Activated T-helper 1 cell treated with anti-CD3 and anti-CD28 coated beads, Interleukin-2, amount 50 U/mL, for 16 hours (primary cell): ENCODE measurements at places on chromosomes 5 and 9.

GRCh38 chr9:87464992-87465378, 32.7 kb upstream of the DAPK1 start:
- DNase-seq: no peak

DNA sequence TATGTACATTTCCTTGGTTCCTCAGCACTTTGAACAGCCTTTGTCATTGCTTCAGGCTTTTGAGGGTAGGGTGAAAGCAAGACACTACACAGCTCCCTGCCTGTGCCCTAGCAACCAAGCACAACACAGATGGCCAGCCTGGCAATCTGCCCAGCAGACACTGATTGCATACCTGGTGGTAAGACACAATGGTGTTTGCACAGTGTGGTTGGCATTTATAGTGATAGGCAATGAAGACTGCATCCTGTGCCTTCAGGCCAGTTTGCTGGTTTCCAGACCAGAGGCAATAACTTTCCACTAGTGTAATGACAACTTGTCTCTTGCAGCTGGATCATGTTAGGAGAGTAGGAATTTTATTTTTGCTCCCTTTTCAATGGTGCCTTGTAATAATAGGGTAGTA, 144.5 kb upstream of the TNC start:
- DNase-seq: no peak

DNA sequence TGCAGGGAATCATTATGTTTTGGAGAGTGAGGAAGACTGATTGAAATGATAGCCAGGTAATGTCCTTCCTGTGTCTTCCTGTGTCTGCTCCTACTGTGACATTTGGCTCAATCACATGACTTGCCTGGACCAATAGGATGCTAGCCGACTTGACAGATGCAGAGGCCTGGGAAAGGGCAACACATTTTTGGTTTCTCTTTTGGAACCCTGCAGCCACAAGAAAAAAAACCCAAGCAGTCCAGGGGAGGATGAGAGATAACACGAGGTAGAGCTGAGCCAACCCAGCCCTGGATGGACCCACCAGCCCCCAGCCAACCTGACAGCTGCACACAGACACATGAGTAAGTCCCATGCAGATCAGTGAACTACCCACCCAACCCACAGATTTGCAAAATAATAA, 256.1 kb upstream of the SMARCA2 start:
- no peak for DNase-seq

GRCh38 chr9:76269789-76270188, 124.4 kb downstream of the RFK start:
- DNase-seq: no peak

GRCh38 chr9:87512311-87512710, 14.6 kb downstream of the DAPK1 start:
- no peak for DNase-seq

DNA sequence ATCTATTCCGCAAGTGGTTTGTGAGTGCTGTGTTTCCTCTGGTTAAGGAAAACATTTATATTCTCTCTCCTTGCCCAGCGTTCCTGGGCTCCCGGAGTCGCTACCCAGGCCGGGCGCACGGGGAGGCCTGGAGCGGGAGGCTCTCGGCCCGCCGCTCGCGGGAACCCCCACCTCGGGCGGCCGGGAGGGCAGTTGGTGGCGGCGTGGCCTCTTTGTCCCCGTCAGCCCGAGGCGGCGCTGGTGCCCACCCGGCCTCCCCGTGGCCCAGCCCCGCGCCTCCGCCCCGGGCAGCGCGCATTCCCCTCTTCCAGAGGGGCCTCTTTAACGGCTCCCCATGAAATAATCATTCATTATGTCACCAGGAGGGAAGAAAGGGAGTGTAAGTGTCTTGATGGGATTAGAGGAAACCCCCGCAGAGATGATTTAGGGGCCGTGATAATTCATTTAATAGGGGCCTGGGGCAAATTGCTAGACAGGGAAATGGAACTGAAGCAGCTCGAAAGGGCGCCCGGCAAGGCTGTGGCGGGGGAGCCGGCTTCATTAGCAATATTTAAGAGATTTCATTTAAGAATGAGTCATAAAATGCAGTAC, 181.9 kb upstream of the TBCA start:
- DNase-seq: no peak

DNA sequence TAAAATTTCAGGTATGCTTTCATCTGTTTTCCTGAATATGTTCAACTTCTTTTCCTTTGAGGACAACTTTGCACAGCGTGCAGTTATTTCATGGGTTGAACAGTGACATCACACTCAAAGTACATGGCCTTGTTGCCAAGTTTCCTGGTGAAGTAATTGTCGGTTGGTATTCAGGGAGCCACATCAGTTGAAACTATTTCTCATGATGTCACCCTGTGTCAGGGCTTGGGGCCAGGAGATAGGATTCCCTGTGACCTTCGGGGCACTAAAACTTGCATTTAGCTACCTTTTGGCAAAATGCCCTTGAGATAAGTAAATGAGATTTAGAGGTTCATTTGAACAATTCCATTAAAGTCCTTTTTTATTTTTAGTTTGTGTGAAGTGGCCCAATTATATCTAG, 383.9 kb downstream of the SH3GL2 start:
- DNase-seq: no peak

- DNase-seq: no peak
Measured at GRCh38 chr5:129904102-129904666, at the start of gene CHSY3. Gene CHSY3, plus strand, starts transcription at chr5:129904465.

- DNase-seq: no peak
Measured at GRCh38 chr9:135116371-135116770, 28.9 kb downstream of the OLFM1 start.

DNA sequence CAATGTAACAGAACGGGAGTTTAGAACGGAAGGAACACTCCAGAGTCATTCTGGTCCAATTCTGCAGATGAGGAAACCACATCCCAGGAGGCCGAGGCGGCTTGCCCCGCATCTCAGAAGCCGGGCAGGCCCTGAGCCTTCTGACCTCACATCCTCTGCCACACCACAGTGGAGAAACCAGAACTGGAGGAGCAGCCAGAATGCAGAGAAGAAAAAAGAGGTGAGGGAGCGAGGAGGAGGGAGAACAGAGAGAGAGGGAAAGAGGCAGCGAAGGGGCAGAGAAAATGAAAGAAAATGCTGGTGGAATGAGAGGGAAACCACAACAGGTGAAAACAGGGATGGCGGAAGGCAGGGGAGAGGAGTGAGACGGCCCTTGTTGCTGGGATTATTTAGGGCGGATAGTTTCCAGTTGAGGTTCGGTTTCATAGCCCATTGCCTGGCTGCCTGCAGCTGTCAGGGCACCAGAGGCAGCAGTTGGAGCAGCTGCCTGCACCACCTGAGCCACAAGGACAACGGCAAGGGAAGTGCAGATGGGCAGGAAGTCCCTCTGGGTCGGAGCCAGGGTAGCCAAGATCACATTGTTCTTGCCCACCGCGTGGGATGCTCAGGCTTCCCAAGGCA, at the start of gene HMHB1:
Gene HMHB1, plus strand, starts transcription at position 77 of the 621 bp plus-strand sequence.
- no peak for DNase-seq

DNA sequence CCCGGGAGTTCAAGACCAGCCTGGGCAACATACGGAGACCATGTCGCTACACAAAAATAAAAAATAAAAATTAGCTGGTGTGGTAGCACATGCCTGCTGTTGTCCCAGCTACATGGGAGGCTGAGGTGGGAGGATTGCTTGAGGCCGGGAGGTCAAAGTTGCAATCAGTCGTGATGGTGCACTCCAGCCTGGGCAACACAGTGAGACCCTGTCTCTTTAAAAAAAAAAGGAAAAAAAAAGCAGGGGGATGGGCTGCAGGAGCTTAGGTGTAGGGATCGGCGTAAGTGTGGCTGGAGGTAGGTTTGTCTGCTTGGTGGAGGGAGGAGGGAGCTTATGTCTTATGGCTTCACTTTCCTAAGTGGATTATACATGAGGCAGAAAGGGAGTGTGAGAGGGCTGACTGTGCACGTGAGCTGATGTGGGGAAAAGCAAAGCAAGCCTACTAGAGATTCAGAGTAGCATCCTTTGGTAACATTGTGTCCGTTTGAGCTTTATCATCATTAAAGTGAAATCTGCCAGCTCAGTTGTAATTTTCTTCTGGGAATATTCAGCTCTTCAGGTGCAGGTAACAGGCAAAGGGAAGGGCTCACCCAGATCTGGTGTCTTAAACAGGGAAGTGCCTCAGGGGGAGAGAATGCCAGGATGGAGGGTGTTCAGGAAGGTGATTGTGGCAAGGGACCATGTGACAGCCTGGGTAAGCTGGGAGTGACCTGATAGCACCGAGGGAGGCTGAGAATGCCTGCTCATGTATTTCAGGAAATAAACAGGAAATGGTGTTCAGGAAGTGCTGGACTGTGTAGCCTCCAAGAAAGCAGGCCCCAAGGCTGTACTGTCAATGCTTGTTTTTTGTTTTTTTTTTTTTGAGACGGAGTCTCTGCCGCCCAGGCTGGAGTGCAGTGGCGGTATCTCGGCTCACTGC, 17.6 kb upstream of the SETX start:
- no peak for DNase-seq

- DNase-seq: no peak
Measured at GRCh38 chr5:177526191-177526590, 9.4 kb upstream of the DDX41 start.

DNA sequence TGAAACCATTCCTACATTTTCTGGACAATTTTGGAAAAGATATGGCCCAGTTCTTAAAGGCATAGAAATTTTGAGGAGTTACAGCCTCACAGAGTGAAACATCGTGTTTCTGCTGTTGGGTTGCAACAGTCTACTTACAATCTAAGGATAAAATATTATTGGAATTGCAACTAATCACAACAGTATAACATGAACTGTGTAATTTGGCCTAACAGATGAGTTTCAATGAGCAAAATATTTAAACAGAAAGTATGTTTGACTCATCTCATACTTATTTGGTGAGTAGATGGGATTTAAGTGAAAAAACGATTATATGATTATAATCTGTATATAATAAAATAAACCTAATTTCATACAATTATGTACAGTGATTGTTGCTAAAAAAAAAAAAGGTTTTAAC, 1061.8 kb downstream of the CDH12 start:
- no peak for DNase-seq

DNA sequence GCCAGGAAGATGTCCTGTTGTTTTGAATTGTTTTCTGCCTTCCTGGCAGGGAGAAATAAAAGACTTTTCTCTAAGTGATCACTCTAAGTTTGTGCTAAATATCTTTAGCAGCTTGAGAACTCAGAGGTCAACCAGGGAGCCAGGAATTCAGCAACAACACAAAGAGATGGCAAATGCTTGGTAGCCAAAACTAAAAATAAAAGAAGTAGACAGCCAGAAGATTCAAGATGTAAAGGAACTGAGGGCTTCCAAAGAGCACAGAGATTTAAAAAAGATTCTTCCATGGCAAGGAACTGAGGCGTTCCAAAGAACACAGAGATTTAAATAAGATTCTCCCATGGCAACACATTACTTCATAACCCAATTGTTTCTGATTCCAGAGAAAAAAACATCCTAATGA, 9.6 kb downstream of the DNAH5 start:
- DNase-seq: no peak

- DNase-seq: peak; percentile 43
Measured at GRCh38 chr5:142472306-142472951, 147.6 kb upstream of the SPRY4 start.

DNA sequence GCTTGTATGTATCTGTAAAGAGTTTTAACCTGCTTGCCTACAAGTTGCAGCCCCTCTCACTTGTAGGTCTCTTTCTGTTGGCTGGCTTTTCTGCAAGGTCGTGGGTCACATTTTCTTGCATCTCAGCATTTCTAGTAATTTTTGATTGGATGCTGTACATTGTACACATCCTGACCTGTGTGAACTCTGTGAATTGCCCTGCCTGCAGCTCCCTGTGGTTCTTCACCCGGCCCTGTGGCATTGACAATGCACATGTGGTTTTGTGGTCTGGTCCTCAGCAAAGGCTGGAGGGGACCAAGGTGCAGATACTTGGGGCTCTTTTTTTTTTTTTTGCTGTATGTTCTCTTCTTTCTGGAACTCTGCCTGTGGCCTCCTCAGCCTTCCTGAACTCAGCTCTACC, 53.6 kb downstream of the WNK2 start:
- no peak for DNase-seq

DNA sequence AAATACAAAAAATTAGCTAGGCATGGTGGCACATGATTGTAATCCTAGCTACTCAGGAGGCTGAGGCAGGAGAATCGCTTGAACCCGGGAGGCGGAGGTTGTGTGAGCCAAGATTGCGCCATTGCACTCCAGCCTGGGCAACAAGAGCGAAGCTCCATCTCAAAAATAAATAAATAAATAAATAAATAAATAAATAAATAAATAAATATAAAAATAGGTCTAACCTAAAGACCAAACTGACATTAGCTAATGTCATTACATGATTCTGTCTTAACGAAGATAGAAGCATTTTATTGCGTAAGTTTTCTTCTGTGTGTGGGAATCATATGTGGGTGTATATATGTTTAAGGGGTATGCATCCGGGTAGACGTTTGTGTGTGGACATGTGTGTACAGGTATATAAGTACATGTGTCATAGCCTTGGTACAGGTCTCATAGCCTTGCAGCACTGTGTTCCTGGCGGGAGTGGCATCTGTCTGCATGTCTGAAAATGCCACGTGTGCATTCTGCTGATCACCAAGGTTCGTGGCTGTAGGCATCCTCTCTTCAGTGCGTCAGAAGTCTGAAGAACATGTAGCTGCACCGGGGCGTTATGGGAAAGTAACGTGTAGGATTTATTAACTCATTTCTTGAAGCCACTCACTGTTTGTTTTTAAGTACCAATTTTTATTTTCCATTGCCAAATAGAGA, 298.1 kb downstream of the NR3C1 start:
- DNase-seq: no peak

- DNase-seq: no peak
Measured at GRCh38 chr5:170334626-170335025, 37.0 kb upstream of the LCP2 start.

DNA sequence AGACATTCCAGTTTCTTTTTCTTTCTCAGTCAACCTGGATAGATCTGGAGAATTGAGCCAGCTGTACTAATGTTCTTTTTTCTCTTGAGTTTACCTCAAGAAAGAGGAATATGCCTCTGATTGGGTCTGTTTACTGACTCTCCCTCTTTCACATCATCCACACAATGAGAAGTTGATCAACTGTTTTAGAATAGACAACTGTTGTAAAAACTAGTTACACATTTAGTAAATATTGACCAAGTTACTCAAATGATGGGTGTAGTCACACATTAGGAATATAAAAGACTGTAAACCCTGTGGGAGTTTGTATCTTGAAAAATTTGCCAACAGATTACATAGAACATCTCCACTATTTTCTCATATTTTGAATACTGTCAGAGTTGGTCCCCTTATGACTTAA, 330.8 kb downstream of the FER start:
- no peak for DNase-seq

DNA sequence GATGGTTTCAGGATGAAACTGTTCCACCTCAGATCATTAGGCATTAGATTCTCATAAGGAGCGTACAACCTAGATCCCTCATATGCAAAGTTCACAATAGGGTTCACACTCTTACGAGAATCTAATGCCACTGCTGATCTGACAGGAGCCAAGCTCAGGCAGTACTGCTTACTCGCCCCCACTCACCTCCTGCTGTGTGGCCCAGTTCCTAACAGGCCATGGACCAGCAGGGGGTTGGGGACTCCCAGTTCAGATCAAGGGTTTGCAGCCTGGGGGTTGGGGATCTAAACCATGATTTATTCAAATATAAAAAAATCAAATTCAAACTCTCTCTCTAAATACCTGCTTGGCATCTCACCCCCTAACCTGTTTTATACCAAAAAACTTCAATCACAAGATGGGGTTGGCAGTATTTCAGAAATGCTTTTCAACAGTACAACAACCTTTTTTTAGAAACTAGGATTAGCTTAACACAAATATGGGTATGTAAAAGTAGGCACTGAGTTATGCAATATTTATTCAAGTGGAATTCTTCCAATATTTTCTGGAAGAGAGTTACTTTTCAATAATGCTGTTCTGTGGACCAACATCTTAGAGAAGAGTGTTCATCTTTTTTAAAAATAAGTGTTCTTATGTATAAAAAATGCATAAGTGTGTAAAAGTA, 30.1 kb upstream of the SLC12A2 start:
- DNase-seq: no peak
